Stimulated activated CD8-positive, alpha-beta memory T cell treated with anti-CD3 and anti-CD28 coated beads, Interleukin-2, amount 100 ng/mL, for 1 hour (primary cell): ENCODE measurements at places on chromosomes 6 and 20.
A peak's percentile ranks its signal among the peaks of the same experiment; 100 is the strongest.

DNA sequence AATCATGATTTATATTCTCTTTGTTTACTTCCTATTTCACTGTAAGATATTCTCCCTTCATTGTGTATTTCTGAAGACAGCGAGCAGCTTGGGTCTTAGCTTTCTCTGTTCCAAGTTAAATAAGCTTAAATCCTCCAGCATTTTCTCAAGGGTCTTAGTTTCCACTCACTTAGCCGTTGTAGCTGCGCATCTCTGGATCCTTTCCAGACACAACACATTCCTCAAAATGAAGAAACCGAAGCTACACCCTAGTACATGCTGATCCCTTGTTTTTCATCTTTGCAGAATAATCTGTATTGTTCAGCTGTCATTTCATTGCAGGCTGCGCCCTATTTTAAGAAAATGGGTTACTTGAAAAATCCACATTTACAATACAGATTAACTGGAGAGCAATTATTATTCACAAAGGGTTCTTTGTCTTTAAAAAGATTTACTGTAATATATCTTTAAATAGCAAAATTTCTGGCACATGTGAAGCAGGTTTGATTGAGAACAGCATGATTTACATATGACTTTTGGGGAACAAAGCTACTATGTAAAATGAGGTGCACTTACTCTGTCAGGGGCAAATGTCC lies 375.8 kb downstream of the QKI start:
- no peak for DNase-seq

DNA sequence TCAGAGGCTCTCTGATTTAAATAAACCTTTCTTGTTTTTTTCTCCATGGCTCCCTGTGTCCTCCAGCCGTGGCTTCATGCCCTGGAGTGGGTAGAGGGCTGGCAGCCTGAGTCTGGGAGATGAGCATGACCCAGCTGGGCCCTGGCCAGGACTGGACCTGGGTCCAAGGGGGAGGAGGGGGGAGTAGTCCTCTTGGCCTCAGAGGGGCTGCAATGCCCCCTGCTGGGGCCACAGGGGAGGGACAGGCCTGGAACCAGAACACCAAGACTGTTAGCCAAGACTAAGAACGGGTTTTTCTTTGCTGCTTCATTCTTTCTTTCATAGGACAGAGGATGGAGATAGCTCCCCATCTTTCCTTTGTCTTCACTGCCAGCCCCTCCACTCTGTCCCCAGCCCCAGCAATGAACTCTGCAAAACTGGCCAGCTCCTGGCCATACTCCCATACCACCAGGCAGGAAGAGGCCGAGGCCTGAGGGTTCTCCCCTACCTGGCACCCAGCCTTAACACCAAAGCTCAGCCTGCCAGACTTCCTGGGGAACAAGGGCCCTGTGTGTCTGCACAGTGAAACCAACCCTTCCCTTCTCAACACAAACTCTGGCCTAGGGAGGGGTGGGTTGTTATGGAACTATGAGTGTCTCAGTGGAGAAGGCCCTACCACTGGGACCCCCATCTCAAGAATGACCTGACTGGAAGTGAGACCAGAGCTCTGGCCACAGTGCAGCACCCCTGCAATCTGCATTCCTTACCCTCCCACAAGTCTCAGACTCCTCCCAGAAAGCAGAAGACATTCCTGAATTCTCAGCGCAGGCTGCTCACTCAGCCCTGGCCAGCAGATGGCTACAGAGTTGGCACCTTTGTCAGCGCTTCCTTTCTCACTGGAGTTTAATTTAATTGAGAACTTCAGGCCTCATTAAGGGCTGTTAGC lies 11.0 kb downstream of the SLC29A1 start:
- DNase-seq, result no peak

- no peak for DNase-seq
Measured at GRCh38 chr6:83265384-83265783, 72.2 kb downstream of the RWDD2A start.

DNA sequence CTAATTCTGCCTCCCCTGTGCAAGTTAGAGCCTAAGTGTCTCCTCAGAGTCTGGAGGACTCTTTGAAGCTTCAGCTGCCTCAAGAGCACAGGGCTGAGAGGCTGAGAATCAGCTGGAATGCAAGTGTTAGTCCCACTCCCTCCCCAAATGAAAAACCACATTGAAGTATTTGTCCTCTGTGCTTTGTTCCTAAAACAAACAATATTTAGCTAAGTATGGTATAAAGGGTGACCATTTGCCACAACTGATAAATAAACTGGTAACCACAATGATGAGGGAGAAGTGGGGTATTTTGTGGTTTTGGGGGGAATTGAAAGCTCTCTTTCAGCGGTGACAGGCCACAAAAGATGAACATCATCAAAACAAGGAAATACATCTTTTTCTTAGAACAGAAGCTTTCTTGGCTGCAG lies 91.7 kb upstream of the HDDC2 start:
- DNase-seq, result no peak

GRCh38 chr20:2742934-2743559 lies 50.5 kb downstream of the EBF4 start:
- DNase-seq, result peak; percentile 41

DNA sequence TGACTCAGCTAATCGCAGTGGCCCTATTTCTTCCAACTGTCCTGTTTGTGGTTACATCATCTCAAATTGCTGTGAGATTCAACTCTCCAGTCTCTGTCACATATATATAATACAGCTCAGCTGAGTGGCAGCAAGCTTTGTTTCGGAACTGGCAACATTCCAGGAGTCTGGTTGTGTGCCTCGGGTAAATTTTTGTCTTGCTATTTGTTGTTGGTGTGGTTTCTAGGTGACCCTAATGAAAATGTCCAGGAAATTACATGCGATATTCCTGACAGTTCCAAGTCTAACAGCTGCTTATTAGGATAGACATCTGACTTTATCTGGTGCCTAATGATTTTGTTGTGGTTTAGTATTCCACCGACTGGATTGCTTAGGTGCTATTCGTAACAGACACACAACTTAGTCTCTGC lies 581.8 kb downstream of the CD109 start:
- DNase-seq, result no peak

DNA sequence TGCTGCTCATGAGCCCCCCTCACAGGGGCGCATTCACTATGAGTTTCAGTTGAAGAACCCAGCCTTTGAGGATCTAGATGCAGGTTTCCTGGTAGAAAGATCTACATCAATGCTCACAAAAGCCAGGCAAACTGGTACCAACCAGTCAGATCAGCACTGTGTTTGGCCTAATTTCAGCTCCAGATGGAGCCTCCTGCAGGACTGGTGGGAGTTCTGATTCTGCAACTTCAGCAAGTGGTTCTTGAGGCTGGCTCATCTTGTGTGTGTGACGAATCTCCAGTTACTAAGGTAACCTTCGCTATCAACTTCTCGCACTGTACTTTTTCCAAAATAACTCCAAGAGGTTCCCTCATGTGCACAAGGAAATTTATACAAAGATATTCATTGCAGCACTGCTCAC lies 118.8 kb downstream of the ZMYND8 start:
- no peak for DNase-seq

DNA sequence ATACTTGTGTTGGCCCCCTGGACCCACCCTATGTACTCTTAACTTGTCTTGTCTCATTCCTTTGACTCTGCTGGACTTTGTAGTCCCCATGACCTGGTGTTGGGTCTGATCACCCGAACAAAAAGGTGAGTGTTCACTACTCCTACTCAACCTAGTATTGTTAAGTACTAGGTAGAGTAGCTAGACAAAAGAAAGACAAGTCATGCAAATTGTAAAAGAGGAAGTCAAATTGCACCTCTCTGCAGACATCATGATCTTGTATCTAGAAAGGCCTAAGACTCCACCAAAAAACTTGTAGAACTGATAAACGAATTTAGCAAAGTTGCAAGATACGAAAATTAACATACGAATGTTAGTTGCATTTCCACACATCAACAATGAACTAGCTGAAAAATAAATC lies 35.7 kb upstream of the ZNF391 start:
- DNase-seq, result no peak

DNA sequence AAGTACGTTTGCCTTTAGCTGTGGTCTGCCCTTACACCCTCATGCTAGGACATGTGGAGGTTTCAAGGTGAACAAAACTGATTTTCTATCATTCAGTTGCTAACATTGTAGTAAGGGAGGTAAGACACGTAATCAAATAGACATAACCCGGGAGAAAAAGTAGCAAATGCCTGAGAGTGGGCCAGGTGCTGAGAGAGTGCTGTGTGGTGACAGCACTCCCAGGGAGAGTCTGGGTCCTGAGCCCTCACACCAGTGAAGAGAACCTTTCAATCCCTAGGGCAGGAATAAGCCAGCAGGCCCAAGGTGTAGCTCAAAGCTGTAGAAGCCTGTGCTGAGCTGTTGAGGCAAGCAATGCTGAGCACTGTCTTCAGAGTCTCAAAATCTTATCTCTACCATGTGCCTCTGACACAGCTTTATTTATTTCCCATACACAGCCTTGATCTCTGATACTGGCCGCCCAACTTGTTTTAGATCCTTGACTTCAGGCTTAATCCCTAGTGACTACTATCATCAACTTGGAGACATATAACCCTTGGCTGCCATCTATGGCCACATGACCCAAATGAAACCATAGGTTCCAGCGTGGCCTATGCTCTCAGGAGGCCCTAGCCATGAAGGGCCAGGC lies 55.2 kb downstream of the TPD52L1 start:
- DNase-seq, result no peak

DNA sequence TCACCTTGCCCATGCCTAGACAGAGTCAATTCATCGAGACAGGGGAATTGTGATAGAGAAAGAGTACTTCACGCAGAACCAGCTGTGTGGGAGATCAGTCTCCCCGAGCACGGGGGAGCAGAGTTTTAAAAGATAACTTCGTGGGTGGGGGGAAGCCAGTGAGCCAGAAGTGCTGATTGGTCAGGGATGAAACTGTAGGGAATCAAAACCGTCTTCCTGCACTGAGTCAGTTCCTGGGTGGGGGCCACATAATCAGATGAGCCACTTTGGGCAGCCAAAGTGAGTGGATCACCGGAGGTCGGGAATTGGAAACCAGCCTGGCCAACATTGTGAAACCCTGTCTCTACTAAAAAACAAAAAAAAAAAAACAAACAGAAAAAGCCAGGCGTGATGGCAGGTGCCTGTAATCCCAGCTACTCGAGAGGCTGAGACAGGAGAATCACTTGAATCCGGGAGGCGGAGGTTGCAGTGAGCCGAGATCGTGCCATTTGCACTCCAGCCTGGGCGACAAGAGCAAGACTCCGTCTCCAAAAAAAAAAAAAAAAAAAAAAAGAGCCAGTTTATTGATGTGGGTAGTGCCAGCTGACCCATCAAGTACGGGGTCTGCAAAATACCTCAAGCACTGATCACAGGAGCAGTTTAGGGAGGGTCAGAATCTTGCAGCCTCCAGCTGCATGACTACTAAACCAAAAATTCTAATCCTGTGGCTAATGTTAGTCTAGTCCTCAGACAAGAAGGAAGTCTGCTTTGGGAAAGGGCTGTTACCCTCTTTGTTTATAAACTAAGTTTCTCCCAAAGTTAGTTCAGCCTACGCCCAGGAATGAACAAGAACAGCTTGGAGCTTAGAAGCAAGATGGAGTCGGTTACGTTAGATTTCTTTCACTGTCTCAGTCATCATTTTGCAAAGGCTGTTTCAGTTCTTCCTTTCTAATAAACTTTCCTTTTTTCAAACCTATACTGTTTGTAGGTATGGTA lies 3.9 kb upstream of the TRIM39 start:
- DNase-seq, result no peak

GRCh38 chr6:11722220-11722619 lies 56.4 kb downstream of the ADTRP start:
- DNase-seq, result no peak

- no peak for DNase-seq
Measured at GRCh38 chr6:85110943-85111342, 338.9 kb upstream of the NT5E start.

DNA sequence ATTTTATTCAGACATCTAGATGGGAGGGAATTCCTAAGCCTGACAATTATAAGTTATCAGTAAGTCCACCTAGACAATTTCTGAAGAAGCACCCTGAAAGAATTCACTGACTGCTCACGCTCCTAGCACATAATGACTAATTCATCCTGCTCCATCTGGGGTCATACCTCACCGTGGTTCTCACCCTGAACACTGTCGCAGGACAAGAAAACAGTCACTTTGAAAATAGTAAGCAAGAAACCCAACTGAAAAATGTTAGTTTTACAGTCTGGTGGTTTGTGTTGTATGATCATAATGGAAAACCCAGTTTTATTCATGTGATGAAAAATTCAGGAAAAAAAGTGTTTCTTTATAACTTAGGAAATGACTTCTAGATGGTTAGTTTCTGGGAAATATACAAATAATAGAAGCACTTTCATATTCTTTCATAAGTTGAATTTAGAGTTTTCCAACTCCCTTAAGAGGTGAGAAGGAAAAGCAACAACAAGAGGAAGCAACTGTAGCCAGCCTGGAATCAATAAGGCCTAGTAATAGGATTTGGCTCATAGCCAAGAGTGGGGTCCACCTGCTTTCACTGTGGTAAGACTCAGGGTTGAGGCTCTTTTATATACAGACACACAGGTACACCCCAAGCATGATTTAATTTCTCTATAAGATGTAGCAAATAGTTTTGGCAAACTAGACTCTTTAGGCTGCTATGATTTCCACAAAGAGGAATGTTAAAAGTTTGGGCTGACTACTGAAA lies 94.1 kb downstream of the HIVEP2 start:
- no peak for DNase-seq

GRCh38 chr6:111699123-111699522 lies 93.4 kb upstream of the TRAF3IP2 start:
- DNase-seq, result no peak

GRCh38 chr6:108337721-108338120 lies 42.9 kb downstream of the AFG1L start:
- no peak for DNase-seq

- DNase-seq, result no peak
Measured at GRCh38 chr6:116764961-116765841, at the start of gene FAM162B. FAM162B (minus strand) TSS chr6:116765719; CDS start chr6:116765576, 143 bp downstream.

DNA sequence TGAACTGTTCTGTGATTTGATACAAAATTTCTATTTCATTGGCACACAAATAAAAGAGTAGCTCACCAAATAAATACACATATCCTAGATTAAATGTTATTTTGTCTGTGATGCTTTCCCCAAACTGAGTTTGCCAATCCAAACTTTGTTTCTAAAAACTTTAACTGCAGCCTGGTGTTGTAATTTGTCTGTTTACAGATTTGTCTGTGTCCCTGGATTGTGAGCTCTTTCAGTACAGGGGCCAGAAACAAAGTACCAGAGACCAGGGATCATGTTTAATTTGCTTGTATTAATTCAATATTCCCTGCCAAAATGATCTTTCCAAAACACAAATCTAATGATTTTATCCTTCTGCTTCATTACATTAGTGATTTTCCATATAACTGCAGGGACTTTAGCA lies 1044.6 kb upstream of the GJE1 start:
- no peak for DNase-seq

- no peak for DNase-seq
Measured at GRCh38 chr6:82711105-82711827, 347.6 kb downstream of the TPBG start.

DNA sequence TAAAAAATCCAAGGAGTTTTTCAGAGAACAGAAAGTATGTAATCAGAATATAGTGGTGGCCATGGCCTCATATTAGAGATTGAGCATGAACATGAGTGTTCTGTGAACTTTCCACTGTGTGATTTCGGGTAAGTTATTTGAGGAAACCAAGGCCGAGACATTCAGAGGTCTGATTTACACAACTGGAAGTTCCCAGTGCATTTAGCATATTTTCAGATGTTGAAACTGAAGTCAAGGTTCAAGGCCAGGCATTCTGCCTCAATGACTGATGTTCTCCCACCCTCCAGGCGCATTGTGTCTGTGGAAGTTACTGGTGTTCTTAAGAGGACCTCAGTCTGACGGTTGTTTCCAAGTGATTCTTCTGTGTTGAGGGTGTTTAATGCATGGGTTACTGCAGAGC lies 26.2 kb downstream of the RNF144B start:
- no peak for DNase-seq

GRCh38 chr20:58538752-58539151 lies 23.6 kb upstream of the APCDD1L start:
- no peak for DNase-seq
